ENCODE measurements at places on chromosomes 7 and 10.

- no peaks in the 10 kb centered on the region for H3K36me3 ChIP-seq
- DNase-seq, result no peak
- H3K27me3 ChIP-seq, result no peaks in the 10 kb centered on the region
- no peak overlapping the region for H3K4me3 ChIP-seq
- H3K4me1 ChIP-seq, result no peaks in the 10 kb centered on the region
Observed at GRCh38 chr10:84185526-84186175, 8.7 kb upstream of the CDHR1 start.

DNA sequence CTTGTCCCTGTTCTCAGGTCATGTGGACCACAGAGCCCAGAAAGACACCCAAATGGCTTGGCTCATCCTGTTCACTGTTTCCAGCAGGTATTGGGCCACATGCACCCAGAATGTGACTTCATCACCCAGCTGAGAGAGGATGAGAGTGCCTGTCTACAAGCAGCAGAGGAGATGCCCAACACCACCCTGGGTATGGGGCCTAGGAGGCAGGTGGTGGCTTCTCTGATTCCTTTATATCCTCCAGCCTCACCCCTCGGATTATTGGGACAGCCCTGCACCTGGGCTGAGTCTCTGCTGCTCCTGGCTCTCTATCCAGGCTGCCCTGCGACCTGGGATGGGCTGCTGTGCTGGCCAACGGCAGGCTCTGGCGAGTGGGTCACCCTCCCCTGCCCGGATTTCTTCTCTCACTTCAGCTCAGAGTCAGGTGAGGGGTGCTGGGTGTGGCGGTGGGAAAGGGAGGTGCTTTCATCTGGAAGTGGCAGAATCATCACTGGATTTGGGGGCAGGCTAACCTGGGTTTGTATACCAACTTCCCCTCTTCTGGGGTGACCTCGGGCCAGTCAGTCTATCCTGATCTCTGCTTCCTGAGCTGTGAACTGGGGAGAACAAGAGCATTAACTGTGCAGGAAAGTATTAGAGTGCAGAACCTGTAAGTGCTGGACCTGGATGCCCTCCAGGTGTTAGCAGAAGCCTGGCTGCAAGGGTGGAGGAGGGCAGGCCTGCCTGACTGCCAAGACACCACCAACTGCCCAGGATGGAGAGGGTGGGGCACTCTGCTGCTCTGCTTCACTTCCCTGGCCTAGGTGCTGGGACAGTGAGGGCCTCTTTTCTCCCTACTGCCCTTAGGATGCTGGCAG lies 5.2 kb downstream of the GHRHR start:
- no peaks in the 10 kb centered on the region for H3K36me3 ChIP-seq
- H3K27ac ChIP-seq, result peak overlapping the region; percentile 63
- H3K4me1 ChIP-seq, result peaks cover 17% of the 10 kb centered on the region

DNA sequence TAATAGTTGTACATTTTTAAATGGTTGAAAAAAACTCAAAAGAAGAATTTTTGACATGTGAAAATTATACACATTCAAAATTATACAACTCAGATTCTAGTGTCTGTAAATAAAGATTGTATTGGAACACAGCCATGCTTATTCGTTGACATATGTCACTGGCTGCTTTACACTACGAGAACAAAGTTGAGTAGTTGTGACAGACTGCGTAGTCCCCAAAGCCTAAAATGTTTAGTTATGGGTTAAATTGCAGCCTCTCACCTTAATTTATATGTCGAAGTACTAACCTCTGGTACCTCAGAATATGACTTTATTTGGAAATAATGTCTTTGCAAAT lies 144.8 kb upstream of the TCF7L2 start:
- no peaks in the 10 kb centered on the region for H3K4me1 ChIP-seq
- H3K4me3 ChIP-seq, result no peak overlapping the region
- H3K27me3 ChIP-seq, result no peaks in the 10 kb centered on the region
- no peak for DNase-seq

DNA sequence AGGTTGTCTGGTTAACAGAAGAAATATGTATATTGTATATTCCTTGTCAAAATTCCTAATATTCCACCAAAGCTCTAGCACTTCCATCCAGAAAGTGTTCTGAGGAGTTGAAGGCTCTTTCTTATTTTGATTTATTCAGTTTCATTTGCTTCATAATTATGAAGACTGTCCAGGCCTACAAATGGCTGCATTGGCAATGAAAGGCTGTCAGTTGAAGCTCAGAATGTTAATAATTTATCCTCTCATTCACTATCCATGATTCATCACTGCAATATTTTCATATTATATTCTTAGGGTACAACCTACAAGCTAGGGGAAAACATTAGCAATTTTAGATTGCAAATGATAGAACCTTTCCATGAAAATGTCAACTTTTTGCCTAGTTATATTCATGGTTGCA lies 57.3 kb downstream of the ARID5B start:
- H3K27ac ChIP-seq, result peak overlapping the region; percentile 87
- no peak for DNase-seq
- peaks cover 34% of the 10 kb centered on the region for H3K36me3 ChIP-seq
- no peaks in the 10 kb centered on the region for H3K27me3 ChIP-seq
- peaks cover 84% of the 10 kb centered on the region for H3K4me1 ChIP-seq

DNA sequence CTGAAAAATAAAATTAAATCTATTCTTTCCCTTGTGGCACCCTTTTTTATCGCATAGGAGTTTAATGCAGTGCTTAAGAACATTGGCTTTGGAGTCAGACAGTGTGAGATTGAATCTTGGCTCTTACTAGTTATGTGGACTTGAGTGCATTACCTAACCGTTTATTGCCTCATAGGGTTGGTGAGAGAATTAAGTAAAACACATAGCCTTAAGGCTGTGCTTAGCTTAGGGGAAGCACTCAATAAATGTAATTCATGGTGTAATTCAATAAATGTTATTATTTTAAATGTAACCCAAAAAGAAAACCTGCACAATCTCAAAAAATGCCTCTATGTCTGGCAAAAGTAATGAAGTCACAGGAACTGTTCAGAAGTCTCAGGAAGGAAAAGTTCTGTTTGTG lies 2.7 kb downstream of the STK17A start:
- peaks cover 4% of the 10 kb centered on the region for H3K36me3 ChIP-seq
- peak overlapping the region; percentile 98 for H3K4me3 ChIP-seq
- H3K4me1 ChIP-seq, result peaks cover 52% of the 10 kb centered on the region
- DNase-seq, result no peak
- H3K27me3 ChIP-seq, result no peaks in the 10 kb centered on the region
- H3K27ac ChIP-seq, result peak overlapping the region; percentile 97

GRCh38 chr10:43899224-43899959 lies 250.7 kb upstream of the ZNF32 start:
- no peak for DNase-seq
- no peaks in the 10 kb centered on the region for H3K4me1 ChIP-seq
- no peak overlapping the region for H3K27ac ChIP-seq
- peaks cover 5% of the 10 kb centered on the region for H3K27me3 ChIP-seq

DNA sequence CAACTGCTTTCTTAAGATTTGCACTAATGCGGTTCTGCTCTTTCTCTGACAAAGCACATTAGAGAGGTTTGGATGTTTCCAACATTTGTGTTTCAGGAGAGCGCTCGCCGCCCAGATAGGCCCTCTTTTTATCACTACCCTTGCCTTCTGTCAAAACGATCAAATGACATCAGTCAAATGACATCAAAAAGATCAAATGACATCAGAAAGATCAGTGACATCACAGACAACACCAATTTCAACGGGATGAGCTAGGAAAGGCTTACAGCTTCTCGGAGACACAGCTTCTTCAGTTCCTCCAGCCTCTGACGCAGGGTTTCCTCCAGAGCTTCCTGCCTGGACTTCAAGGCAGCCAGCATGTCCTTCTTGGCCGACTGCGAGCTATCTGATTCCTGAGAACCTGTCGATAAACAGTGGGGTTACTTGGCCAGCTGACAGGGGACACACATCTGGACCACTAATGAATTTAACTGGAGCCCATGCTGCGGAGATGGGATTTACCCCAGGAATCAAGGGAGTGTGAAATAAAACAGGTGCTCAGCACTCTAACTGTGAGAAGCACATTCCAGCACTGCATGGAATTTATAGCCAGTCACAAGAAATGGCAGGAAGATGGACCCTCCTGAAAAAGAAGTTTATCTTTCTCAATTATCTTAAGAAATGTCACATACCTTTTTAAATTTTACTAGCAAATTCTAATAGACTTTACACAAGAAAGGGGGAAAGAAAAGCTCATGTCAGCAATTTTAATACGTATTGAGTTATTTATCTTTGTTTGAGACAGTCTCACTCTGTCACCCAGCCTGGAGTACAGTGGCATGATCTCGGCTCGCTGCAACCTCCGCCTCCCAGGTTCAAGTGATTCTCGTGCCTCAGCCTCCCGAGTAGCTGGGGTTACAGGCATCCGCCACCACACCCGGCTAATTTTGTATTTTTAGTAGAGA lies 88.2 kb downstream of the PRPF18 start:
- H3K36me3 ChIP-seq, result no peaks in the 10 kb centered on the region
- no peak overlapping the region for H3K4me3 ChIP-seq
- H3K4me1 ChIP-seq, result no peaks in the 10 kb centered on the region

DNA sequence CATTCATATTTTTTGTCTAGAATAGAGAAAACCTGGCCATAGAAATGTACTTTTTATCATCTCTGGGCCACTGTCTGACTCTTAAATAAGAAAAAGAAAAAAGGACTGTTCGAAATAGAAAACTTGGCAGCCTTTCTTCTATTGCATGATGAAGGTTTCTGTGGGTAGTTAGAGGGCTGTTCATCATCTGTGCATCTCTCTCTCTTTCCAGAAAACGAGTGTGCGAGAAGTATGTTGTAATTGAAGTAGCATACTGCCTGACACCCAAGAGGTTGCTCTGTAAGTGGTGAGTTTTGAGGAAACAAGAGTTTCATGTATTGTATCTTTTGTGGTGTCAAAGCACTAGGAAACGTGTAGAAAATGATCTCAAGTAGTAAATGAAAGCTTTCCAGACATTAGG lies 343.2 kb upstream of the TMEM229A start:
- no peak overlapping the region for H3K27ac ChIP-seq
- H3K36me3 ChIP-seq, result no peaks in the 10 kb centered on the region
- H3K4me1 ChIP-seq, result no peaks in the 10 kb centered on the region
- no peak for DNase-seq

DNA sequence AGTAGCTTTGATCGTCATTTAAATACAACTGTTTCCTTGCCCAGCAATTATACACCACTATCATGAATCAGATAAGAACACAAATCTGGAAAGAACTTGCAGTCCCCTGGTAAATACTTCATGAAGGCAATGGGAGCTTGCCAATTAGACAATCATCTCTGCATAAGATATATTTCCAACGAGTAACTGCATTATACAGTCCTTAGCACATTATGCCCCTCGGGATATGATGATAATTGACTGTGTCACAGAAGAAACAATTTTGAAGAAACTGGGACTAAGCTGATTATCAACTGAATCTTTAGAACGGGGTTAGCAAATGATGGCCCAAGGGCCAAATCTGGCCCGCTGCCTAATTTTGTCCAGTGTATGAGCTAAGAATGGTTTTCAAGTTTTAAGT lies 155.7 kb downstream of the TRIL start:
- no peak overlapping the region for H3K27ac ChIP-seq
- no peak overlapping the region for H3K4me3 ChIP-seq
- H3K36me3 ChIP-seq, result no peaks in the 10 kb centered on the region
- DNase-seq, result no peak
- peaks cover 3% of the 10 kb centered on the region for H3K27me3 ChIP-seq

DNA sequence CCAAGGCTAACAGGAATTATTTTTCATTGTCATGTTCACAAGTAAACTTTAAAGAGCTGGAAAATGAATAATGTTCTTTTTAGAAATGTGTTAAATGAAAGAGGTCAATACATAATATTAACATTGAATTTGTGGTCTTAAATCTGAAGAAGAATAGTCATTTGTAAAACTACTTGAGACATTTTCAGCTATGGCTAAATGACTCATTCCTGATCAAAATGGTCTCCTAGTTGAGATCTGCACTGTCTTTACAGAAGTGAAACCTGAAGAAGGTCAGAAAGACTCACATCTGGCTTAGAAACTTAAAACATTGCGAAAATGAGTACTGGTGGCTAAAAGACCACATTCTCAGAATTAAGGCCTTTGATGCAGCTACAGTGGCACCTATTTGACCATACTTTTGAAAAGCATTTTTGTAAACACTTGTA lies 5.9 kb downstream of the PIK3CG start:
- peaks cover 40% of the 10 kb centered on the region for H3K36me3 ChIP-seq
- peak overlapping the region; percentile 59 for H3K27ac ChIP-seq
- H3K27me3 ChIP-seq, result no peaks in the 10 kb centered on the region
- DNase-seq, result peak; percentile 60
- peak overlapping the region; percentile 63 for H3K4me3 ChIP-seq

GRCh38 chr7:72445075-72445474 lies 32.9 kb upstream of the CALN1 start:
- no peak overlapping the region for H3K4me3 ChIP-seq
- H3K27ac ChIP-seq, result no peak overlapping the region
- H3K27me3 ChIP-seq, result peaks cover 43% of the 10 kb centered on the region
- peaks cover 6% of the 10 kb centered on the region for H3K4me1 ChIP-seq

DNA sequence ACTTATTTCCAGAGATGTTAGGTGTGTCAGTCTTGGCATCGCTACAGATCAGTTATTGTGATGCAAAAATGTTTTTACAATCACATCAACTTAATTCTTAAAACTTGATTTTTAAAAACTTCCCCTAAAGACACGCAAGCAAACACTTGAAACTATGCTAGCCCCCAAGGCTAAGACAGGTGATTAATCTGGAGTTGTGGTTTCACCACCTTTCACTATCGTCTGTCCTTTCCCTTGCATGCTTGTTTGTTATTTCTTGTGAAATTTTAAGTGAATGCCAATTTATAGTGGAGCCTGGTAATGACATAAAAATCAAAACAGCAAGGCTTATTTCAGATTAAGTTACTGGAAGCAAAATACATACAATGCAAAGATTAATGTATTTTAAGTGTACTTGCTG lies 70.4 kb downstream of the SLC35B4 start:
- H3K4me3 ChIP-seq, result no peak overlapping the region
- H3K27ac ChIP-seq, result no peak overlapping the region
- no peaks in the 10 kb centered on the region for H3K27me3 ChIP-seq
- no peaks in the 10 kb centered on the region for H3K36me3 ChIP-seq
- H3K4me1 ChIP-seq, result no peaks in the 10 kb centered on the region

DNA sequence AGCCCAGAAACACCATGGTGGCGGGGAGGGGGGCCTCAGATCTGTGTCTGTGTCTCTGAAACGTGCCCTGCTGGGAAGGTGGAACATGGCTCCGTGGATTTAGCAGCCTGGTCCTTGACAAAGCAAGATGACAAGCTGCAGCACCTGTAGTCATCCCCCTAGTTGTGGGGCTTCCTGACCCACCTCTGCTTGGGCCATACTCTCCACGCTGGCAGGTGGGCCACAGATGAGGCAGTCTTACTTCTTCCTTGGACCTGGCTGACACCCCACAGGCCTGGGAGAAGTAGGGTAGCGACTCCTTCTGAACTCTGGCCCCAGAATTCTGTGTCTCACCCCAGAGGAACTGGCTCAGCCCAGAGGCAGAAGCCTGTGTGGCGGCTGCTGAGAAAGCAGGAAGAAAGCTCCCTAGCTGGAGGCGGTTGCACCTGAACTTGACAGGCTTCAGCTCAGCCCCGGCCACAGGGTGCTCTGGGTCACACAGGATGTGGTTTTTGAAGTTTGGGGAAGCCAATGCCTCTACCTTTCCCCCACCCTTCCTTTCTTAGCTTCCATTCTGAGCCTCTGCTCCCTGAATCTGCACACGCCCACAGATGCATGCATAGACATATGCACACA lies 113.9 kb downstream of the ABLIM1 start:
- peak overlapping the region; percentile 98 for H3K27ac ChIP-seq
- peaks cover 58% of the 10 kb centered on the region for H3K4me1 ChIP-seq
- H3K4me3 ChIP-seq, result peak overlapping the region; percentile 71
- H3K36me3 ChIP-seq, result no peaks in the 10 kb centered on the region
- DNase-seq, result peak; percentile 75
- no peaks in the 10 kb centered on the region for H3K27me3 ChIP-seq

GRCh38 chr10:105733924-105734323 lies 1092.8 kb downstream of the SORCS3 start:
- no peak for DNase-seq
- H3K36me3 ChIP-seq, result no peaks in the 10 kb centered on the region
- H3K27ac ChIP-seq, result no peak overlapping the region
- no peaks in the 10 kb centered on the region for H3K27me3 ChIP-seq
- no peak overlapping the region for H3K4me3 ChIP-seq
